ENCODE measurements at places on chromosomes 4 and X.

- DNase-seq = peak; percentile 39
Measured at GRCh38 chr4:3174371-3175338, 74.3 kb upstream of the MSANTD1 start.

- DNase-seq = no peak
Measured at GRCh38 chr4:128444544-128445302, 157.1 kb upstream of the PGRMC2 start.

DNA sequence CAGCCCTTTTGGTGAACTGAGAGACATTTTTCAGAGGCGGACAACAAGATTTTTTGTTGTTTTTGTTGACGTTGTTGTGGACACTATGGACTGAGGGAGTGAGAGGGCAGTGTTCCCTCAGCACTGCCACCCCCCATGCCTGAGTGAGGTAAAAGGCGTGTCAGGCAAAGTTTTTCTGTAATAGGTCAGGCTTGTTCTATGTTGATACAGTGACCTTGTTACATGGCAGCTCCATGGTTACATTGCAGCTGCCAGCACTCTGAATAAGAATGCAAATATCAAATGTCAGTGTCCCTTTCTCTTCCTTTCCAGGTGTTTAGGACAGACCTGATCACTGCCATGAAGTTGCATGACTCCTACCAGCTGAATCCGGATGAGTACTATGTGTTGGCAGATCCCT, 36.6 kb downstream of the JADE1 start:
- no peak for DNase-seq

- DNase-seq = no peak
Measured at GRCh38 chrX:63250253-63250868, 100.8 kb downstream of the SPIN4 start.

DNA sequence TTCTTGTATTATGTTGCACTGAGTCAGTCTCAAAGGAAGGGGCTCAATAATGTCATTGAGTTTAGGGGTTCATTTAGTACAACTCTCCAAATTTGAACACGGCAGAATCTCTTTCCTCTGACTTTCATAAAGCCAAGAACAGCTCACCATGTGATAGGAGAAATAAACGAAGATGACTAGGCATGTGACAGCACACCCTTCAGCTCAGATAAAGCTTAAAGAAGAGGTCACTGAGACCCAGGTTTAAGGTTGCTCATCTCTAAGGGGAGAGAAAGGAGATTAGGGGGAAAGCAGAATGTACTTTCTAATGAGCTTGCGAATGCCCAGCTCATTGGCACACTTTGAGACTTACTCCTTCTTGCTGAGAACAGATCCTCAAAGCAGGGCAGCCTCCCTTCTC, 89.0 kb downstream of the PLAC1 start:
- no peak for DNase-seq
